ENCODE measurements at places on chromosomes 1 and 21. TPM values are rescaled to one million over a fixed set of nuclear protein-coding genes. Genes with fewer than 3 reads are reported as not detected.

DNA sequence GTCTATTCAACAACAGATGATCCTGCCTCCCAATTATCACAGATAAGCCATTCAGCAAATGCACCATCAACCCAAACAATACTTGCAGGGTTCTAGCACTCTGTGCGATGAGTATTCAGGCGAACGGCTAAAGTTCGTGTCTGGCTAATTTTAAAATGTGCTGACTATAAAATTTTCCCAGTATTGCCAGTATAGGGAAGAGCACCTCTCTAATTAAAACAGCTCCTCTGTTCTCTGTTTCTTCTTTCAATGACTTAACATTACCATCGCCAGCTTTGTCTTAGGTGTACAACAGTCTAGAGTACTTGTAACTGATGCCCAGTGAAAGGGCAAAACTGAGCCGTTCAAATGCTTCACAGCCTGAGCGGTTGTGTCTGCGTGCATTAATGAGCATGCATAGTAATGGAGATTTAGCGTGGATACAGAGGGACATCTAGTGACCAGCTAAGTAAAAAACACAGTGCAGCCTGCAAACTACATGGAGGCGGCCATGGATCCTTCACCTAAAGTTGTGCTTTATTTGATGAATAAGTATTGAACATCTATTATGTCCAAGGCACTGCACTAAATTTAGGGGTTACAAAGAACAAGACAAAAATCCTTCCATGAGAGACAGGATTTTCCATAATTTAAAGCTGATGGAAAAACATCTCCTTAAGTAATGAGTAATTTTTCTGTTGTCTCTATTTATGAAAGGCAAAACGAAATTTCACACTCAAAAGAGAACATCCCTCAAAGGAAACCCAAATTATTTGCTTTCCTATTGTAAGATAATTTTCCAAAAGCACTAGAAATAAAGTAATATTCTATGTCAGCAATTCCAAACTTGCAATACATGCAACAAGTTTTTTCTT is 120.0 kb downstream of the SETD4 start:
- H3K4me3 ChIP-seq = no peak overlapping the region
- no peaks in the 10 kb centered on the region for H3K27me3 ChIP-seq
- no peaks in the 10 kb centered on the region for H3K36me3 ChIP-seq
- no peak for DNase-seq

DNA sequence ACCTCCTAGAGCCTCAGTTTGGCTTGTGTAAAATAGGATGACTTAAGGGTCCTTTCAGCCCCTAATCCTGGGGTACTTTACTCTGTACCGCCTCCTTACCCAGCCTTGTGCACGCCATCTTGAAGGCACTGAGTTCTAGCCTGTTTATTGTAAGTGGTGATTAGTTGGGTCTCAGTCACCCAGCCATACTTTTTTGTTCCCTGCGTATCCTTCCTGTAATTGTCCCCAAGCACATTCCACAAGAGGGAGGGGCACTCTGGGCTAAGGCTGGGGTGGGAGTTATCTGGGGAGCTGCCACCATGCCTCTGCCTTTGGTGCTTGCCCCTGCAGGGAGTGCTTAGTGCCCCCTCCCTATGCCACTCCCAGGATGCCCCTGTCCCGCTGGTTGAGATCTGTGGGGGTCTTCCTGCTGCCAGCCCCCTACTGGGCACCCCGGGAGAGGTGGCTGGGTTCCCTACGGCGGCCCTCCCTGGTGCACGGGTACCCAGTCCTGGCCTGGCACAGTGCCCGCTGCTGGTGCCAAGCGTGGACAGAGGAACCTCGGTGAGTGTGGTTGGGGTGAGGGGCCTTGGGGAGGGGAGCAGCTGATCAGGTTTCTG is 856 bp downstream of the FDPS start:
- no peaks in the 10 kb centered on the region for H3K27me3 ChIP-seq
- peak overlapping the region; percentile 90 for H3K4me3 ChIP-seq
- peak overlapping the region; percentile 92 for H3K27ac ChIP-seq
- peaks cover 42% of the 10 kb centered on the region for H3K36me3 ChIP-seq
- H3K4me1 ChIP-seq = peaks cover 38% of the 10 kb centered on the region

DNA sequence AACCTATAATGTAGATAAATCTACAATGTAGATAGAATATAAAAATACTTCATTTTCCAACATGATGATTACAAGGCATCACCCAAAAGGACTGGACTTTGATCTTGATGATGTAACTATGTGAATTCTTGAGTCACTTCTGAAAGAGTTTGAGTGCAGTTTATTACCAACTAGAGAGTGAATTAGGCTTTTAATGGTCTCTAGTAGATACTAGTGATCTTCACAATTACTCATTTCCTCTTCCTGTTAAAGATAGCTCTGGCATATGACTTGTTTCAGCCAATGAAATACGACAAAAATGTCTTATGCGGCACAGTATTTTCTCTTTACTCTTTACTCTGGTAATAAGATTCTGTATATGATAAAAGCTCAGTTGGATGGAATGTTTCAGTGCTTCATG is 1588.1 kb upstream of the B3GALT2 start:
- no peaks in the 10 kb centered on the region for H3K27me3 ChIP-seq
- H3K4me3 ChIP-seq = no peak overlapping the region
- DNase-seq = no peak
- no peaks in the 10 kb centered on the region for H3K36me3 ChIP-seq
- no peaks in the 10 kb centered on the region for H3K4me1 ChIP-seq
- H3K27ac ChIP-seq = no peak overlapping the region

DNA sequence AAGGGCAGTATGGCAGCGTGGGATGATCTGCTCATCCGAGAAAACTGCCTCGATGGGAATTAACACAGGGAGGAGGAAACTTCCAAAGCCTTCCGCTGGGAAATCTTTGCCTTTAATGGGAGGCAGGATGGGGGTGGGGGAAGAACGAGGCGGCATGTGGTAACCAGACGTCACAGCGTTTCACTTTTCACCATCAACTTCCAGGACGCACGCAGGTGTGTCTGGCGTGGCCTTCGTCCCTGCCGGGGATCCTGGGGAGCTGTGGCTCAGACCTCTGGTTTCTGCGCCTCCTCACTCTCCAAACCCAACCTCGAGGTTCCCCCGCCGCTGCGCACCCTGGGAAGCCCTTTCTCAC is 282 bp downstream of the RSPH1 start:
- H3K27ac ChIP-seq = peak overlapping the region; percentile 86
- H3K4me3 ChIP-seq = peak overlapping the region; percentile 74
- peaks cover 7% of the 10 kb centered on the region for H3K4me1 ChIP-seq
- DNase-seq = no peak
- no peaks in the 10 kb centered on the region for H3K36me3 ChIP-seq

CD247 gene
- total RNA-seq = 8.7 TPM

CADM3 gene
- 8.8 TPM for total RNA-seq

DNA sequence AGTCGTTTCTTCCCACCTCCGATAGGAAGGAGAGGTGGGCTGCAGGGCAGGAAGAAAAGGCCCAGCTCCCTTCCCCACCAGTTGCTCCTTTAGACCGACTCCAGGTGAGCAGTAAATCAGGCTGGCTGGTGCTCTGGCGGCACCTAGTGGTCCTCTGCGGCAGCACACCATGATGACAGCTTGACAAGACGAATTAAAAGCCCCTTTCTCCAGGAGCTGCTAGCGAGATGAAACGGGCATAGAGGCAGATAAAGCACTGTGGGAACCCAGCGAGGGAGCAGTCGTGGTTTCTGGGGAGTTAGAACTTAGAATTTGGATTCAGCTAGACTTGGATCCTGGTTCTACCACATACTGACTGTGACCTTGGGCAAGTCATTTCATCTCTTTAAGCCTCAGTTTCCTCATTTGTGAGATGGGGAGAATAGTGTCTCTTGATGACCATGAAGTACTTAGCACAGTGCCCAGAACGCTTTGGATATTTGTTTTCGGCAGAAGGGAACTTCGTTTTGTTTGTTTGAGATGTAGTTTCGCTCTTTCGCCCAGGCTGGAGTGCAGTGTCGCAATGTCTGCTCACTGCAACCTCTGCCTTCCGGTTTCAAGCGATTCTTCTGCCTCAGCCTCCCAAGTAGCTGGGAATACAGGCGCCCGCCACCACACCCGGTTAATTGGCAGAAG is 21.8 kb upstream of the COL9A2 start:
- H3K4me3 ChIP-seq = peak overlapping the region; percentile 19
- H3K27ac ChIP-seq = peak overlapping the region; percentile 73
- DNase-seq = peak; percentile 85
- peaks cover 14% of the 10 kb centered on the region for H3K4me1 ChIP-seq

DNA sequence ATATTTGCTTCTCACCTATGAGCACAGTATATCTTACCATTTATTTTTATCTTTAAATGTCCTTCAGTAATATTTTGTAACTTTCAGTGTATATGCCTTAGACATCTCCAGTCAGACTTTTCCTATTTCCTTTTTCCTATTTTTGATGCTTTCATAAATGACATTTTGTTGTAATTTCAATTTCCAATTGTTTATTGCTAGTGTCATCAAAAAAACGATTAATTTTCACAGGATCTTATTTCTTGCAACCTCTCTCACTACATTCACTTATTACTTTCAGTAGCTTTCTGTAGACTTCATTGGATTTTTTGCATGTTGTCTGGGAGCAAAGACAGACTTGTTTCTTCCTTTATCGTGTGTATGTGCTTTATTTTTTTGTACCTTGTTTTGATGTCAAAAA is 602.4 kb downstream of the AJAP1 start:
- no peaks in the 10 kb centered on the region for H3K4me1 ChIP-seq
- no peaks in the 10 kb centered on the region for H3K36me3 ChIP-seq
- peaks cover 9% of the 10 kb centered on the region for H3K27me3 ChIP-seq
- DNase-seq = no peak
- H3K4me3 ChIP-seq = no peak overlapping the region

KCNT2 gene
- total RNA-seq = 3.7 TPM

SIK1 gene
- total RNA-seq = 30.1 TPM

DNA sequence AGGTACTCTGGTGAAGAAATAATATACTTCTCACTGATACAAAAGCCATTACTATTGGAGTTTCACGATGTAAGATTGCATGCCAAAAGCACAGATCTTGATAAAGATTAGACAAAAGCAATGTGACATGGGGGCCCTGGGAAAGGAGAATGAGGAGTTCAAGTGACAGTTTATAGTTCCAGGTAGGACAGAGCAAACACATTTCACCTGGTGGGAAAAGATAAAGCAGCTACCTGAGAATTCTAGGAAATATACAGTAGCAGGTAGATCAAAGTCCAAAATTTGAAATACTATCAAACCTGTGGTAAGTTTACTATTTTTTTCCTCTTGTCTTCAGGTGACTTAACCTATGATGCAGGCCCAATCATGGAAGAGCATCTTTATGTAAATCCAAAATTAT is 8.0 kb downstream of the OR2G3 start:
- H3K4me3 ChIP-seq = no peak overlapping the region
- H3K27ac ChIP-seq = no peak overlapping the region
- H3K27me3 ChIP-seq = no peaks in the 10 kb centered on the region
- DNase-seq = no peak
- H3K4me1 ChIP-seq = no peaks in the 10 kb centered on the region
- H3K36me3 ChIP-seq = no peaks in the 10 kb centered on the region

GRCh38 chr1:51922040-51922439 is 43.5 kb upstream of the NRDC start:
- peaks cover 27% of the 10 kb centered on the region for H3K27me3 ChIP-seq
- no peaks in the 10 kb centered on the region for H3K36me3 ChIP-seq
- H3K4me1 ChIP-seq = no peaks in the 10 kb centered on the region

DNA sequence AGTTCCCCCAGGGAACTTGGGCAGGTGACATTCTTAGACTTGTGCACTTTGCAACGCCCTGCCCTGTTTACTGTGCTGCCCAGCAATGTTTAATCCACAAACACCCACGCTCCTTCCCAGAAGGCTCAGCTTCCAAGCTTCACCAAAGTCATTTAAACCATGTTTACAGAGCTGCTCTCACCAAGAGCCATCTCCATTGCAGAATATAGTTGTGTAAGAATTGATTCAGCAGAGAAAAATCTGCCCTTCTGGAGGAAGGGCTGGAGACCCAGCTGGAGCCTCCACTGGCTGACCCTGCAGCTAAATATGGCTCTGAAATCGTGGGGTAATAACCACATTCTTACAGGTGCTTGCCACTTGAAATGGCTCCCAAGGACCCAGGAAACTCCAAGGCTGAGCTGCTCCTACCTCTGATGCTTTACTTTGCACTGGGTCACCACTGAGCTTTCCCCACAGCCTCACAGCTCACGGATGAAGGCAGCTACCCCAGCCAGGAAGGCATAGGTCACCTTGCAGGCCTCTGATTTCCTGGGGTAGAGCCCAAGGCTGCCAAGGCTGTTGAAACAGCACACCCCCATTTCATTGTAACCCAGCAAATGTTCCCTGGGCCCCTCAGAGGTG is 8.7 kb downstream of the CAPN2 start:
- no peak for DNase-seq
- H3K27me3 ChIP-seq = no peaks in the 10 kb centered on the region
- peak overlapping the region; percentile 82 for H3K27ac ChIP-seq
- peaks cover 71% of the 10 kb centered on the region for H3K36me3 ChIP-seq

- no peak overlapping the region for H3K4me3 ChIP-seq
- H3K27me3 ChIP-seq = no peaks in the 10 kb centered on the region
- no peak for DNase-seq
- H3K4me1 ChIP-seq = peaks cover 24% of the 10 kb centered on the region
- no peak overlapping the region for H3K27ac ChIP-seq
These were observed 26.2 kb downstream of the VPS26C start for GRCh38 chr21:37240978-37241377.

- no peaks in the 10 kb centered on the region for H3K36me3 ChIP-seq
- no peak overlapping the region for H3K27ac ChIP-seq
- no peak overlapping the region for H3K4me3 ChIP-seq
- peaks cover 4% of the 10 kb centered on the region for H3K4me1 ChIP-seq
- DNase-seq = no peak
These were observed 67.9 kb downstream of the MDM4 start for GRCh38 chr1:204583909-204584632.

CDA gene
- total RNA-seq = 5.3 TPM

DNA sequence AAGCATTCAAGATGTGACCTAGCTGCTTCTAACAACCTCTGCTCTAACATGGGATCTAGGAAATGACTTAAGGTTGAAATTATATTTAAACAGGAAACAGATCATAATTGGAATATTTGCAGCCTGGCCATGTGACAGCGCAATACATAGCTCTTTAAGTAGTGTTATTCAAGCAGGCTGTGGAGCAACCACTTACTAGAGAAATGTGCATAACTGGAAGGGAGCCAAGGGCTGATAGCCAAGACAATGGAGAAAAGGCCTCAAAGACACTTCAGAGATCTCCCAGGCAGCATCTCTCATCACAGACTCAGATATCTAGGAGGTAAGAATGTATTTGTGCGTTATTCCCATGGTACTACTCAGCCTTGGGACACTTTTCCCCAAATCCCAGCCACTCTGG is 823.0 kb upstream of the PRMT6 start:
- no peaks in the 10 kb centered on the region for H3K4me1 ChIP-seq
- no peak for DNase-seq
- no peak overlapping the region for H3K27ac ChIP-seq
- no peak overlapping the region for H3K4me3 ChIP-seq

- DNase-seq = no peak
- peaks cover 14% of the 10 kb centered on the region for H3K4me1 ChIP-seq
- H3K27ac ChIP-seq = no peak overlapping the region
- peaks cover 19% of the 10 kb centered on the region for H3K36me3 ChIP-seq
- H3K4me3 ChIP-seq = no peak overlapping the region
These were observed 23.5 kb downstream of the CYP4B1 start for GRCh38 chr1:46822248-46822826.

GRCh38 chr21:33770542-33770941 is 128.2 kb downstream of the ITSN1 start:
- no peak overlapping the region for H3K4me3 ChIP-seq
- H3K27ac ChIP-seq = no peak overlapping the region
- H3K27me3 ChIP-seq = no peaks in the 10 kb centered on the region
- peaks cover 43% of the 10 kb centered on the region for H3K36me3 ChIP-seq
- peaks cover 7% of the 10 kb centered on the region for H3K4me1 ChIP-seq

A3GALT2 gene
- not detected for total RNA-seq

GBP6 gene
- 0.68 TPM for total RNA-seq
